ENCODE measurements at places on chromosomes 4 and X. TPM values are rescaled to one million over a fixed set of nuclear protein-coding genes. Genes with fewer than 3 reads are reported as not detected.

Gene MAGEB2
- total RNA-seq: 60.3 TPM

Gene SFRP2
- total RNA-seq: not detected

Gene MYOZ2
- not detected for total RNA-seq

Gene SPOCK3
- not detected for total RNA-seq

Gene DOK7
- total RNA-seq: 0.14 TPM

Gene TRO
- total RNA-seq: 0.22 TPM

Gene OTUD6A
- not detected for total RNA-seq

Gene C1GALT1C1
- total RNA-seq: 38.1 TPM

DNA sequence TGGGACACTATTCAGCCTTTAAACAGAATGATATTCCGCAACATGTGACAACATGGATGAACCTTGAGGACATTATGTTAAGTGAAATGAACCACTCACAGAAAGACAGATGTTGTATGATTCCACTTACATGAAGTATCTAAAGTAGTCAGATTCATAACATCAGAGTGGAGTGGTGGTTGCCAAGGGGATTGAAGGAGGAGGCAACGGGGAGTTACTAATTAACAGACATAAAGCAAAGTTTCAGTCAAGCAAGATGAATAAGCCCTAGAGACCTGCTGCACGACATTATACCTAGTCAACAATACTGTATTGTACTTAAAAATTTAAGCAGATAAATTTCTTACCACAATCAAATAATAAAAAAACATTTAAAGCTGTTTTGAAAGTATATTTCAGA, 105.0 kb upstream of the NR0B1 start:
- no peak for DNase-seq

GRCh38 chr4:81915430-81915829, 443.7 kb upstream of the RASGEF1B start:
- no peak for DNase-seq

DNA sequence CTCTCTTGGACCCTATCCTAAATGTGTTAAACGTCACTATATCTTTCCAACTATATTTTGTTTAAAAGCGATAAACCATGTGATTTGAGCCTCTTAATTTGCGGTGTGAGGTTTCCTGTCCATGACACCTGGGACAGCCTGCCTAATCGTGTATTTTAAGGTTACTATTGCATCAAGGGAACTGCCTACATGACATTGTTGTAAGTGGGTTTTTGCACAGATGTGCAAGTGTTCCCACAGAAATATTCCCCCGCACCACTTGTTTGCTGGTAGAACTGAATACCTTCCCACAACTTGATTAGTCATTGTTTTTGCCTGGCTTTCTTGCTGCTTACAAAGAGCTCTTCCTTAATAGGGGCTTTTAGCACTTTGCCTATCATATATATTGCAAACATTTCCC, 5.1 kb upstream of the FAM184B start:
- DNase-seq: no peak

- DNase-seq: no peak
Observed at GRCh38 chrX:24961809-24962208, 54.0 kb downstream of the ARX start.

DNA sequence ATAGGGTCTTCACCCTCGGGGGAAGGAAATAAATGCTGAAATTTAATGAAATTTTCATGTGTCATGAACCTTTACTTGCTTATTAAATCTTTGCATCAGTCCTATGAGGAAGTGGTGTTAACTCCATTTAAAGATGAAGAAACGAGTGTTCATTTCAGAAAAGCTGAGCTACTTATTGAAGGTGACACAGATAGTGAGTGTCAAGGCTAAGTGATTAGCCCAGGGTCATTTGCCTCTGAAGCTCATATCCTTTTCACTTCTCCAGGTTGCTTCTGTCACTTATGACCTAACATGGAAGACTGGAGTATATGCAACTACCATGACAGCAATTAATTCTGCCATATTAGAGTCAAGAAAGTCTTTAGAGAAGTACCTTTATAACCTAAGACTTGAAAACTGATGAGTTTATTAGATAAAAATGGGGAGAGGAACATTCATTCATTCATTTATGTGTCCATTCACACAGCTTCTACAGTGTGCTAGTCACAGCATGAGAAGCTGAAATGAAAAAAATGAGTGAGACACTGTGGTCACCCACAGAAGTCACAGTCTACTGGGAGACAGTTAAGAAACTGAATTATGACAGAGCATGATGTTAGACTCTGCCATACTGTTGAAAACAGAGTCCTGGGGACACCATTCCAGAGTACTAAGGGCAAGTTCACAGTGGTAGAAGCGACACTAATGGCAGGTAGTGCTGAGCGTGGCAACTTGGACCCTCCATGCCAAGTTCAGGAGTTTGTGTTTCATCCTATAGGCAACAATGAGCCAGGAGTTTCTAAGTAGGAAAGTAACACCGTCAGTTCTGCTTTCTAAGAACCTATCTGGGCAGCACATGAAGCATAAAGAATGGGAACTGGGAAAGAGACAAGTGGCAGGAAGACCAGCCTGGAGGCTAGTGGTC, 21.3 kb downstream of the ALPK1 start:
- no peak for DNase-seq

DNA sequence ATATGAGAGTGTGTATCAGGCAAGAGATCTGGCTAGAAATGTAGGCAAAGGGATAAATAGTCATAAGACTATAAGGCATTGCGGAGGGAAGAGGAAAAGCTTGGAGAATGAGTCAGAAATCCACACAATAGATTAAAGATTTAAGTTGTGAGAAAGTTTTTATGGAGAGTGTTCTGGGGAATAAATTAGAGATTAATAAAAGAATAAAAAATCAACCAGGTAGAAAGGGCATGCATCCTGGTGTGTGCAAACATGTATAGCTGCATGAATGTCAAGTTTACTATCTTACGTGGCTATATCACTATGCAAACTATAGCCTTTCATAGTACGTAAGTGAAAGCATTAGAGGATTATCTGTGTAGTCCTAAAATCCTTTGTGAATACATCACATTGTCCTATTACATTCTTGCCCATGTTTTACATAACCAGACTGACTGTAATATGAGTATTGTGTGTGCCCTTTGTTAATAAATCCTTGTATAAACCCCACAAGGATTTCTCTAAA, 36.9 kb downstream of the SNCA start:
- DNase-seq: peak; percentile 77

DNA sequence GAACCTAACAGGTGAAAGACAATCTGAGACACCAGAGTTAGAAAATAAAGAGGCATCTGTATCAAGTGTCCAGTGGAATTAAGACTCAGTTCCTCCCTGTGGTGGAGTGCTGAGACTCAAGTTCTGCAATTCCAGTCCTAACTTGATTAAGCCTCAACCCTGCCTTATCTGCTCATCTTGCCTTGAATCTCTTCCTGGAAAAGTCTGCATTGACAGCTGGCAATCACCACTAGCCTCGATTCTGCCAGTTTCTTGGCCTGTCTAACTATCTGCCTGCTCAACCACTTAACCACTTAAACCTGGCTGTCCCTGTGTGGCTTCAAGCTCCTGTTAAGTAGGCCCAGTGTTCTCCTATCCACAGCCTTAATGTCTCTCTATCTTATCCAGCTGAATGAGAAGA, 22.4 kb upstream of the NEIL3 start:
- no peak for DNase-seq

GRCh38 chr4:31341601-31342359, 621.6 kb downstream of the PCDH7 start:
- no peak for DNase-seq

GRCh38 chr4:96525898-96526297, 686.0 kb downstream of the PDHA2 start:
- no peak for DNase-seq

DNA sequence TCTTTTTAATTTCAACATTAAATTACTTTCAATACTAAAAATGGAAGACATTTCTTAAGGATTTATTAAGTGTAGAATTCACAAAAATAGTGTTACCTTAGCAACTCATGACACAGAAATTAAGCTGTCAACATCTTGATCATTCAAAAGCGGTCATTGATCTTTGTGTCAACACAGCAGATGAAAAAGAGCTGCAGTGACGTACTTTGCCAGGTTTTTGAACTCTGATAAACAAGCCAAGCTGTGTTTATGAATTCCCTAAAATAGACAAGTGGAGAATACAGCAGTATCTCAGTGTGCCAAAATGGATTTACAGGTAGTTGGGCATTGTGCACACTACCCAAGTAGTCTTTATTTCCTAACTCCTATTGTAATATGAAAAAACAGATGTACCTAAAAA, 1141.8 kb upstream of the PCDH7 start:
- no peak for DNase-seq

DNA sequence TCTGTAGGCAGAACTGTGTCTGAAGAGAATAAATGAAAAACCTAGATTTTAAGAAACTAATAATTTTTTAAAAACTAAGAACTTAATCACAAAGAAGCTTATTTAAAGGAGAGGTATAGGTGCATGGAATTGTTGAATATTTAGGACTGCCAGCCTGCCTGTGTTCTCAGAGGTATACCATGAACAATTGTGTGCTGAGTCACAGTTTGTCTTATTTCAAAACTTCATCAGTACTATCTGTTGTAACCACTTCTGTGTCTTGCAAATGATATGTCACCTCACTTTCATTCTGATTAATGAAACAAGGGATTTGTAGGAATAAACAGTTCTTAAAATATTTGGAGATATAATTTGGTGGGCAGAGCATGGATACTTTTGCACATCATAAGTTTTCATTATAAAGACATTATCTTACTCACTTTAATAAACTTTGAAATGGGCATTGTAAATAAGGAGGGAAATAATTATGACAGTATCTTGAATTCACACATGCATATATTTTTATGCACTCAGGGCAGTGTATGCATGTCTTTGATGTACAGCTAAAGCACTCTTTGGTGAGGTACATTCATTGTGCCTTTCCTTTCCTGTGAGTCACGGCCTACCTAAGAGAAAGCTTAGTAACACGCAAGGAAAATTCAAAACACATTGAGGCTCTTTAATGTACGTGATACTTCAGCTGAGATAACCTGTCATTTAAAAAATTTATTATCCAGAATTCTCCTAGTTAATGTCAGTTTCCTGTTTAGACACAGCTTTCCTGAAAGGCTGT, 31.7 kb downstream of the STOX2 start:
- DNase-seq: peak; percentile 25

- DNase-seq: no peak
Observed at GRCh38 chr4:24856586-24856985, 56.3 kb downstream of the CCDC149 start.

- no peak for DNase-seq
Observed at GRCh38 chrX:16834806-16835205, 35.4 kb downstream of the RBBP7 start.

- no peak for DNase-seq
Observed at GRCh38 chr4:9781343-9782135, at the start of gene DRD5. Gene DRD5 (plus strand): TSS chr4:9781634. CDS start chr4:9782030, 396 bp downstream.

DNA sequence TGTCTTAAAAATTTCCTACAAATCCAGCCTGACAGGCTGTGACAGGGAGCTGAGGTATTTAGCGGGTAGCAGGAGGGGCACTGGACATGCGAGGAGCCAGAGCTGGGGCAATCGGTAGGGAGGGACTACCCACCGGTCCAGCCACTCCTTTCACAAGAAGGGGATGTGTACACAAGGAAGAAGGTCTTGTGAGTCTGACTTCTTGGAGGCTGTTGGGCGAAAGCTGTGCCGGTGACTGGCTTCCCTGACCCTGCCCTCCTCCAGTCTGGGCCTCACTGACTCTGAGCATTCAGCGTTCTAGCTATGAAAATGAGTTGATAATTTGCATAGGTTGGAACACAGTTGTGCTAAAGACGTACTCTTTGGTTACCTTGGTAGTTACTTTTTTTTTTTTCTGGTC, 12.7 kb upstream of the CXCL8 start:
- DNase-seq: peak; percentile 94

- no peak for DNase-seq
Observed at GRCh38 chr4:122583906-122584305, 37.0 kb downstream of the IL21 start.

DNA sequence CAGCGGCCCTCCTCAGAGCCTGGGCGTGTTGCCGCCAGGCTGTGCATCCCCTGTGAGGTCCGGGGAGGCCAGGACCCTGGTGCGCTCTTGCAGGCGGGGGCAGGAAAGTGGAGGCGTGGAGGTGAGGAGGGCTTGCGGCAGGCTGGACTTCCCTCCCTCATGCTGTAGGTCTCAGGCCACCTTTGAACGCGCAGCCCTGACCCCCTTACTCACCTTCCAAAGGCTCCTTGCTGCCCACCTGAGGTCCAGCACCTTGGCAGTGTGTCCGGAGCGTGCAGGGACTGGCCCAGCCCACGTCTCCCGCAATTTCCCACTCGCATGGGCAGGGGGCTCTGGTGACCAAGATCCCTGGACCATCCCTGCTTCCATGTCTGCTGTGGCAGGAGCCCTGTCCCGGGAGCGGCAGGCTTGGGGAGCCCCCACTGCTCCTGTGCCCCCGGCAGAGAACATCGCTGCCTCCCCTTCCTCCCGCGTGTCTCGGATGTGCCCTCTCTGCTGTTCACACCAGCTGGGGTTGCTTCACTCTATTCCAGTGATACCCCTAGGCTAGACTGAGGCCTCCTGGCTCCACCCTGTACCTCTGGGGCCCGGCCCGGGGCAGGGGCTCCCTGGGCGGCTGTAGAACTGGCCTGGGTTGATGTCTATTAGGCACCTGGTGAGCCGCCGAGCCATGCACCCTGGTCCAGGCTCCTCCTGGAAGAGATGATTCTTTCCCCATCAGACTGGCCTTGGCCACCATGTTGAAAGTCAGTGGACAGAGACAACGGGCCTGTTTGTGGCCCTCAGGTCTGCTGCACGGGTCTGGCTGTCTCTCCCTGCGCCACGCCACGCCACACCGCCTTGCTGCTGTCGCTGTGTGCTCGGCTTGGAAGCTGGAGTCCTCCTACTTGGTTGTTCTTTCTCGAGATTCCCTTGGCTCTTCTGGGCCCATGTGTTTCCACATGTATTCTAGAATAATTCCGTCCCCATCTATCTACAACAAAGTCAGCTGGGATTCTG, 95.4 kb upstream of the ADRA2C start:
- DNase-seq: no peak

- peak; percentile 66 for DNase-seq
Observed at GRCh38 chr4:169810325-169811323, 52.9 kb upstream of the HPF1 start.

DNA sequence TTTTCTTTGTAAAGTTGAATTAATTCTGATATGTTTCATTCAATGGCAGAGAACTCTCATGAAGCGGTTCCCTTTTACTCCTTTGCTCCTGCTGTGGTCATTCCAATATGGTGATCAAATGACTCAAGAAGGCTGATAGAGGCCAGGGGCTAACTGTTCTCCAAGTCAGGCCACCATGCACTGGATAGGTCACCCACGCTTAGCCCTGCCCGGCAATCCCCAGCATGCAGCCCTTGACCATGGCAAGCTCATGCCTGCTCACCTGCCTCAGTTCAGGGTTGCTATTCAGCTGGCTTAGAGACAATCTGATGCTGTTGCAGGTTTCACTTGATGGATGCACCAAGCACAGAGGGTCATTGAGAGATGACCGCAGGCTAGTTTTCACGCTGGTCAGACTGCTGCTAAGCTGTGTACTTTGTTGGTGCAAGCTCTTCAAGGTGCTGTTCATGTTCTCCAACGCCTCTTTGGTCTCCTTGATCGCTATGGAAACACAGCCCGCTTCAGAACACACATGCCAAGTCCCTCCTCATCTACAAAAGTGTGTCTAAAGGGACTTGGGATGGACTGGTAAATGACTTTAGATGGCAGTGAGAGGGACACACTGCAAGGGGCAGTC, 55.2 kb upstream of the FGFBP2 start:
- no peak for DNase-seq
